Activated gamma-delta T cell (primary cell): ENCODE measurements at places on chromosomes 3 and 15.

DNA sequence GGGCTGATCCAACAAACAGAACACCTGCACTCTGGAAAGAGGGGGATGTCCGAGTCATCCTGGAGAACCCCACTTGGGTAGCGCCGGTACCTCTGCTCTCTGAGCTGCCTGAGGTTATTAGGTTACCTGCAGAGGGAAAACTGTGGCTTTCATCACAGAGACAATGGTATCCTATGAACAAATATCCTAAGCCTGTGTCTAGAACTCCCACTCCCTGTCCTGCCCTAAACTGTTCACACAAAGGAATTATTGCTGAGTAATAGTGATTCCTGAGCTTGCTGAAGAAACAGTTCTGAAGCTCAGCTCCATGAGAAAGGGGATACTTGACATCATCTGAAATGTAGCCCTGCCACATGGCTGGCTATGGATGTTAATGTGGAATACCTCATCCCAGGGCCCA, 31.9 kb upstream of the WNT5A start:
- DNase-seq: no peak

DNA sequence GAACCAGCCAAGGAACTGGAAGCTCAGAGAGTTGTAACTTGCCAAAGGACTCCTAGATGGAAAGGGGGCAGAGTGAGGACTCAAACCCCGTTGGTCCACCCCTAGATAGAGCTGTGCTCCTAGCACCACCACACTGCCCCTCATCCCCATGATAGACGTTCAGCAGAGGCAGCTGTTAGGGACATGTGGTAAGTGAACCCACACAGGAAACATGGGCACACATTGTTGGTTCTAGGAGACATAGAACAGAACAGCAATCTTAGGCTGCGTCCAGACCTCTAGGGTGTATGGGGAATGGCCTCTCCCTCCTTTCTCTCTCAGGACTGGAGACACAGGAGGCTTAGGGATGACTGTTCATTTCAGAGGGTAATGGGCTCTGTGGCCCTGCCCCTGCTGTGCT, 102.7 kb downstream of the ANP32A start:
- DNase-seq: no peak

- DNase-seq: no peak
These were observed 68.4 kb upstream of the MFGE8 start for GRCh38 chr15:88981244-88982215.

DNA sequence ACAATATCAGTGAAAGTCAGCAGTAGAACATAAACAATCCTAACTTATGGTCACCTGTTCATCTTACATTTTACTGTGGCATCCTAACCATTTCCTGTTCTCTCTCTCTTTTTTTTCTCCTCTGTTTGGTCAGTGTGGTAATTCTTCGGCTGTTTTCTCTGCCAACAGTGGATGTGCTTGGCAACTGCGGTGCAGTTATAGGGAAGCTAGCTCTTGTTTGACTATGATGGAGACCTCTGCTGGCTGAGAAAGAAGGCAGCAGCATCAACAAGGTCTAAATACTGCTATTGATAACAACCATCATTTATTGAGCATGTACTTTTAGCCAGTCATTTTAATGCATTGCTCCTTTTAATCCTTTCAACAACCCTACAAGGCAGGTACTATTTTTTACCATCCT, 723 bp upstream of the DRD3 start:
- no peak for DNase-seq

DNA sequence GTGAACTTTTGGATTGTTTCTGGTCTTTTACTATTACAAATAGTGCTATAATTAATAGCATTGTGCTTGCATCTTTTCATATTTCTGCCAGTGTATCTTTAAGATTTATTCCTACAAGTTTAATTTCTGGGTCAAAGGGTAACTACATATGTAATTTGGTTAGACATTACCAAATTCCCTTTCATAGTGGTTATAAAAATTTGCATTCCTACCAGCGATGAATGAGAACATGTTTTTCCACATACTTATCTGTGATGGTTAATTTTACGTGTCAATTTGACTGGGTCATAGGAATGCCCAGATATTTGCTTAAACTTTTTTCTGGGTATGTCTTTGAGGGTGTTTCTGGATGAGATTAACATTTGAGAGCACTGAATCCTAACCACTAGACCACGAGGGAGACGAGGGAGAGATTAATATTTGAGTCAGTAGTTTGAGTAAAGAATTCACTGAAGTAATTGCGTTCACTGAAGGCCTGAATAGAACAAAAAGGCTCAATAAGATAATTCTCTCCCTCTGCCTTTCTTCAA, 132.3 kb upstream of the NEO1 start:
- no peak for DNase-seq

DNA sequence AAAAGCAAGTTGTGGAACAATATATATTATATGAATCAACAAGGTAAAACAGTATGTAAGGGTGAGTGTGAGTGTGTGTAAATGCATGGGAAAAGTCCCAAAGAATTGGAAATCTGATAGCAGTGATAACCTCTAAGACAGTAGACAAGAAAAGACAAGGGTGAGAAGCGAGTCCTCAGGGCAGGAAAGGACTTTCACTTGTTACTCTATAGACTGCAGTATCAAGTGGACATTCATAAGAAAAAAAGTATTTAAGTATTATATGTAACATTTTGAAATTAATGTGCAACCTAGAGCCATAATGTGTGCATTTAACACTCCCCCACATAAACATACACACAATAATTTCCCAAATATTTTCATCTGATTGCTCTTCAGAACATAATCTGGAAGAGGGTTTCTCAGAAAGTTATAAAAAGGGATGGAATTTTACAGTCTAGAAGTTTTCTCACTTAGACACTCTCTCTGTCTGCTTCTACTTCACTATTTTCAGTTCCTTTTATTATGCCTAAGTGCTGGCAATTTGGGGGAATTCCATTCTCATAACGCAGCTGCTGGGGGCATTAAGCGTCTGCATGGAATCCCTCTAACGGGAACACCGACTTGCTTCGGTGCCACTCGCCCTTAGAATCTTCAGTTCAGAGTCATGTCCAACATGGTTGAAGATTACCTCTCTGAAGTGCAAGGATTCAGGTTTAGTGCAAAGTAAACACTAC, 50.0 kb upstream of the CDIN1 start:
- no peak for DNase-seq

GRCh38 chr15:83810110-83810509, 156.2 kb downstream of the ADAMTSL3 start:
- DNase-seq: no peak

DNA sequence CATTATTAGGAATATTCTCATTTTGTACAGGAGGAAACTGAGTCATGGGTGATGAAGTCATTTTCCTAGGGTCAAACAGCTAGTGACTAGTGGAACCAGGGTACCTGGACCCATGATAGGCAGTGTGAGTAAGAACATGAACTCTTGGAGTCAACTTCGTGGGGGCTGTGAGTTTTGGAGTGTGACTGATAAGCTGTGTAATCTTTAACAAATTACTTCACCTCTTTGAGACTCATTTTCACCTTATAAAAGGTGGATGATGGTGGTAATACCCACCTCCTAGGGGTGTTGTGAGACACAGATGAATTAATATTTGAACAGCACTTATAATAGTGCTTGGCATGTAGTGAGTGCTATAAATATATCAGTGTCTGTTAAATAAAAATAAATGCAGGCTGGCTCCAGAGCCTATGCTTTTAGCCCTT, 9.1 kb downstream of the SEMA6D start:
- no peak for DNase-seq

GRCh38 chr3:65201926-65202325, 514.1 kb upstream of the ADAMTS9 start:
- no peak for DNase-seq

DNA sequence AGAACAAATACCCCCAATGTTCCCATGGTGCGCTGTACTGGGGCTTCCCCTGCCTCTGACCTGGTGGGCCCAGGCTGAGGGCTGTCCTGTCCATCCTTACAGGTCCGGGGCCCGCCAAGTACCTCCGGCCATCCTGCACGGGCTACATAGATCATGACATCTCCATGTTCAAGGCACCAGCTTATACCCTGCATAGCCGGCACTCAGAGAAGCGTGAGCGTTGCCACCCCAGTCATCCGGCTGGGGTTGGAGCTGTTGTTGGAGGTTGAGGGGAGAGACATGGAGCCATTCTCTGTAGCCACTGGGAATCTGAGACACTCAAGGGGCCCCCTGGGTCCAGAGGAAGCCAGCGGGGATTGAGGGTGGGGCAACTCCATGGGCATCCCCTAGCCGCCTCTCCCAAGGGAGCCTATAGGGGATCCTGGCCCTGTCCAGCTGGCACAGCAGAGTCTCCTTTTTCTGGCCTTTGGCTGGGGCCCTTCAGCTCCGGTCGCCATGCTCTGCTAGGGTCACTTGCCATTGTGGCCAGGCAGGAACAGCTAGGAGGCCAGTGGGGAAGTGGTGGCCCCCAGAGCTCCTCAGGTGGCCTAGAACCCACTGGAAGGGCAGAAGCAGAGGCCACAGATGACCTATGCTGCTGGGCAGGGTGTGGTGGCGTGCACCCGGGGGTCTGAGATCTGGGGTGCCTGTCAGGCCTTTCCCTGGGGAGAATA, 12.5 kb upstream of the CSPG4 start:
- DNase-seq: no peak

DNA sequence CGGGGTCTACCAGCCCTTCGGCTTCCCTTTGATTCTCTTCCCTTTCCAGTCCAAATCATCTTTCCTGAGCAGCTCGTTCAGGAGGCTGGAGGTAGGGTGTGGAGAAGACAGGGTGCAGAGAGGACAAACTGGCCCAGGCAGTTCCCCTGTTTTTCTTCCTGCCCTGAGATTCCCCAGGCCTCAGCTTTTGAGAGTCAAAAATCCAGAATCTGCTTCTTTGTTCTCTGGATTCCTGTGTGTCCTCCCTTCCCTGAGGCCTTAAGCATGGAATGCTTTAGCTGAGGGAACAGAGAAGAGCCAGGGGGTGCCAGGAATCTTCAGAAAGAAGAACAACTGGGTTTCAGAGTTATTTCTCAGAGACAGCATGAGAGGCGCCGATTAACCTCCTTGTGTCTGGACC, 26.7 kb upstream of the LRTM1 start:
- DNase-seq: no peak

GRCh38 chr15:22883196-22883595, 44.7 kb downstream of the NIPA2 start:
- no peak for DNase-seq

GRCh38 chr3:31167666-31168065, 273.2 kb upstream of the GADL1 start:
- DNase-seq: no peak

DNA sequence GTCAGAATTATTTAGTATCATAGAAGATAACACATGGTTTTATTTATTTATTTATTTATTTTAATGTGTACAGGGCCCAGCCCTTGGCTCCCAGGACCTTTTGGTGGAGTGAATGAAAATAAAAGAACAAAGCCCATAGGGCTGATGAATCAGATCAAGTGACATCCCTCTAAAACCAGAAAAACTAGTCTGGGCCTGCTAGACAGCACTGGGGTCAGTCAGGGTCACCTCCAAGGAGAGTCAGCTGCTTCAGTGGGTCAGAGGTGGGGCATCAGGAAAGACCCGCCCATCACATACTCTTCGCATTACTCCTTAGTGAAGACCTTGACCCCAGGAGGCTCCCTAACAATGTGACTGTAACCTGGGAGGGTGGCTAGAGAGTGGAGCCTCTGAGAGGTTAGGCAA, 12.8 kb downstream of the PPCDC start:
- DNase-seq: no peak

- no peak for DNase-seq
These were observed 89.5 kb downstream of the PTPRG start for GRCh38 chr3:61650719-61651410.

DNA sequence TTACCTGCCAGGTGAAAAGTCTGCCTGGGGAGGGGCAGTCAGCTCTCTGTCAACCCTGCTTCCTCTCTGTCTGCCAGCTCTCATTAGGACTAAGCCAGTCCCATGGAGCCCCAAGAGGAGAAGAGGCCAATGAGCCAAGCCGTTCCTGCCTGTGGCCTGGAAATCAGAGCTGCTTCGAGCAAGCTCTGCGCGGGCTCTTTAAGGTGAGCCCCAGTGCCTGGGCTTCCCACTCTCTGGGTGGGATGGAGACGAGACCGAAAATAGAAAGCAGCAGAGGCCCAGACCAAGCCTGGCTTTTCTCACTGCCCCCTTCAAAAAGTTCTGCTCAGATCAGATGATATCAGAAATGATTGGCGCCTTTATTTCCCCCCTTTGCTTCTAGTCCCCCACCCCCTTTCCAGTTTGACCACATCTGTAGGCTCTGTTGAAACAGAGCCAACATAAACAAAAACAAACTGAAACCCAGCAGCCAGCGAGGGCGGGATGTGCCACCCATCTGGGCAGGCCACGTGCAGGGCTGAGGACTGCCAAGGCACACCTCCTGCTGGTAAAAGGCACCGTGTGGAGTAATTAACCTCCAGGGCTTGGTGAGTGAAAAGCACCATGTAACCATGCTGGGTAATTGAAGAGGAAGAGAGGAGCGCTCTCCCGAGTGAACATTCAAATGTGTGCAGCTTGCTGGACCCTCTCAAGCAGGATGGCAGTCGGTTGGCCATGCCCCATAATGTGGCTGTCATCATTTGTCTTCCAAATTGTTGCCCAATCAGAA, 471.0 kb upstream of the PROK2 start:
- DNase-seq: no peak
